Stimulated activated CD8-positive, alpha-beta memory T cell treated with anti-CD3 and anti-CD28 coated beads, Interleukin-4, amount 100 ng/mL, for 1 hour (primary cell): ENCODE measurements at places on chromosomes 2 and 18.

- no peak for DNase-seq
Observed at GRCh38 chr2:224584111-224584784, 915 bp downstream of the CUL3 start.

DNA sequence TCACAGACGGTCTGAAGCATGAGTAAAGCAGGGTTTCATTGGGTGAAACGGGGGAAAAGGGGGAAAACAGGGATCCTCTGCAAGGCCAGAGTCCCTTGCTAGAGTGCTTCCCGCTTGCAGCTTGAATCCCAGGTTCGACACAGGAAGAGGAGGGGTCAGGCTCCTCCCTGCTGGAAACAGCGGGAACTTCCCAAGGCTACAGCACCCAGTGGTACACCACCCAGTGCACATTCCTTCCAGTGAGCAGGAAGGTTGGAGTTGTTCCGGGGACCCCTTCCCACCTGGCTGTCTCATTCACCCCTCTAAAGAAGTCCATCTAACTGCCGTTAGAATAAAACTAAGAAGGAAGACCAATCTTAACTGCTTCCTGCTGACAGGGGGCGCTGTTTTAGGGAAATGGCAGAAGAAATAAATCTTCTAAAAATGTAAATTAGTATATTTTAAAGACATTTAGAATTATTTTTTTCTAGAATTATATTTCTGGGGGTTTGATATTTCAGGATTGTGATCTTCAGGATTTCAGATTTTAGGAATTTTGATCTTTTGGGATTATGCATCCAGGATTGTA is 230.9 kb downstream of the RBM43 start:
- no peak for DNase-seq

- no peak for DNase-seq
Observed at GRCh38 chr18:9671214-9671613, 36.9 kb upstream of the RAB31 start.

GRCh38 chr2:38185012-38185491 is 109.1 kb upstream of the CYP1B1 start:
- no peak for DNase-seq

DNA sequence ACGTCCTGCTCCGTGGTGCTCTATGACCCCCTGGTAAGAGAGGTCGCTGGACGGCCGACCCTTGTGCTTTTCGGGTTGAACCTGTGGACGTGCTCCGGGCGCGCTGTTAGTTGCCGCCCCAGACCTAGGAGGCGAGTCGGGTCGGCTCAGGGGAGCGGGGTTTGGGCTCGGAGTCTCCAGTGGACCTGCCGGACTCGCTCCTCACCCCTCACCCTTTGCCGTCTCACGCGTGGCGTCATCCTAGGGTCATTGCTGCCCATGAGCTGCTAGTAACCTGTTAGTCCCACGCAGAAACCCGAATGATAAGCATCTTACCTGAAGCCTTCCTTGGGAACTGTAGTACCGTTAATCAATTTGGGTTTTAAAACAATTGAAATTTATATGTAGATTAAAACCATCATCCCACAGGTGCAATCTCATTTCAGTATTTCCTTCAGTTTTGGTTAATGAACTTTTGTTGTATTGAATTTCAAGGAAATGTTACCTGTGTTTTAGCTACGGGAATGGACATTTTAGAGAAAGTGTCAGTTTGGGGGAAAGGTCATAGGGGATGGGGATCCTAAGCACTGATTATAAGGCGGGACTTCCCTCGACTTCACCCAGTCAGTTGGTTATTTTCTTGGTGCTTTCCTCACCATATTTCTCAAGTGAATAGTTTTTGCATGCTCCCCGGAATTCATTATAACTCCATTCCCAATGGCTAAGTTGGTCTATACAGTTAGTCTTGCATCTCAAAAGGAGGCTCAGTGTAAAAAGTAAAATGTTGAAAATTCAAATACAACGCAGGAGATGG is 536 bp downstream of the ELP2 start:
- DNase-seq, result no peak

GRCh38 chr2:160794926-160795325 is 301.3 kb upstream of the RBMS1 start:
- no peak for DNase-seq
